ENCODE measurements at places on chromosomes 7 and 10. TPM values are rescaled to one million over a fixed set of nuclear protein-coding genes. Genes with fewer than 3 reads are reported as not detected.

GRCh38 chr10:13862546-13863233, 275.9 kb downstream of the PRPF18 start:
- H3K4me1 ChIP-seq, result peaks cover 18% of the 10 kb centered on the region
- no peaks in the 10 kb centered on the region for H3K27me3 ChIP-seq
- no peaks in the 10 kb centered on the region for H3K36me3 ChIP-seq
- no peak overlapping the region for H3K27ac ChIP-seq
- DNase-seq, result no peak

DNA sequence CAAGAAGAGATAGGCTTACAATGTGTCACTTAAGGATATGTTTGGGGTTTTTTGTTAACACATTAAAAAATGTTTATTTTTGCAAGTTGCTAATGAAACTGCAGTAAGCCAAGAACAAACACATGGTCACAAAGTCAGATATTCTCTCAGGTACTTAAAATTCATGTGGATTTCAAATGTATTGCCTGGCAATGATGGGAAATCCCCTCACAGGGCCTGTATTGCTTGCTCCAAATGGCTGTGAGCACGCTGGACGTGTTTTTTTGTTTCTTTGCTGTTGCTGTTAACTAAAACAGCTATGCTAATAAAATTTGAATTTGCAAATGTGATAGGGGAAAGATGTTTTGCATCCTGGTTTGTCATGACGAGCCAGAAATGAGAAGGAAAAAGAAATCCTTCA, 3.8 kb upstream of the CELF2 start:
- H3K36me3 ChIP-seq, result no peaks in the 10 kb centered on the region
- no peak for DNase-seq
- no peaks in the 10 kb centered on the region for H3K27me3 ChIP-seq
- H3K27ac ChIP-seq, result no peak overlapping the region
- H3K4me3 ChIP-seq, result no peak overlapping the region

DNA sequence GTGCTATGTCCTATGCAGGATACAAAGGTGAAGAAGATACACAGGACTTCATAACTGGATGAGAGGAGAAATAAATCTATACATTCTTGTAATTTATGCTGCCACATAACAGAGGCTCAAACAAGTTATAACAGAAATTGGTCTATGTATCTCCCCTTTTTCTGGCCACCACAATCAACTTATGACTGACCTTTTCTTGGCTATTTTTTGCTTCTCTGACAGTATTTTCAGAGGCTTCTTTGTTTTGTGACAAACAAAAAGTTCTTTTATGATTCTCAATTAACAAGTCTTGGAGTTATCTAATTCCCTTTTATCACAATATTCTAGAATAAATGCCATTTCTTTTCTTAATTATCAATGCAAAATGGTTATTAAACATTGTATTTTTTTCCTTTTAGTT, 953.0 kb upstream of the ZWINT start:
- H3K4me1 ChIP-seq, result no peaks in the 10 kb centered on the region
- no peak for DNase-seq

CD36 gene
- 0.32 TPM for total RNA-seq

GRCh38 chr10:130079614-130080460, 30.8 kb downstream of the C10orf143 start:
- no peak for DNase-seq
- no peak overlapping the region for H3K4me3 ChIP-seq
- no peak overlapping the region for H3K27ac ChIP-seq
- no peaks in the 10 kb centered on the region for H3K36me3 ChIP-seq

DNA sequence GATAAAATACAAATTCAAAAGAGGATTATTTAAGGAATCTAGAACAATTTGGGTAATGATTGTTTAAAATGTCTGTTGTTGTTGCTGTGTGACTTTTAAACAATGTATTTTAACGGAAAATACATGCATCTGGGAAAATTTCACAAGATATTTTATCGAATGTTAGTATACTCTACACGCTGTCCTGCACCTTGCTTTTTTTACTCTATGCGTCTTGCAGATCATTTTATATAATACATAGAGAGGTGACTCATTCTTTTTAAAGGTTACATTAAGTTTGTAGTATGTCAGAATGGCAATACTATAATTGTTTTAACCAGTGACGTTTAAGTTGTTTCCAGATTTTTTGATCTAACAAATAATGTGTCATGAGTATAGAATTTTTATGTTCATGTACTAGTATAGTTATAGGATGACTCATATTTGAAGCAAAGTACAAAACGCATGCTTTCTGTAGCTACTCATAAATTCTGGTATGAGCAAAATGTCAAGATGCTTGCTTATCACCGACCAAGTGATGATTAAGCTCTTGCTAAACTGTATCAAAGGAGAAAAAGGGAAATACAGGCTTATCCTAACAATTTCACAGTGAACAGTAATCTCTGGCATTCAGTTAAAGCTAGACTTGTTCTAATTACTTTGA, 4.9 kb downstream of the DKK1 start:
- H3K27me3 ChIP-seq, result no peaks in the 10 kb centered on the region
- H3K4me3 ChIP-seq, result no peak overlapping the region
- peak overlapping the region; percentile 96 for H3K27ac ChIP-seq
- no peaks in the 10 kb centered on the region for H3K36me3 ChIP-seq

DNA sequence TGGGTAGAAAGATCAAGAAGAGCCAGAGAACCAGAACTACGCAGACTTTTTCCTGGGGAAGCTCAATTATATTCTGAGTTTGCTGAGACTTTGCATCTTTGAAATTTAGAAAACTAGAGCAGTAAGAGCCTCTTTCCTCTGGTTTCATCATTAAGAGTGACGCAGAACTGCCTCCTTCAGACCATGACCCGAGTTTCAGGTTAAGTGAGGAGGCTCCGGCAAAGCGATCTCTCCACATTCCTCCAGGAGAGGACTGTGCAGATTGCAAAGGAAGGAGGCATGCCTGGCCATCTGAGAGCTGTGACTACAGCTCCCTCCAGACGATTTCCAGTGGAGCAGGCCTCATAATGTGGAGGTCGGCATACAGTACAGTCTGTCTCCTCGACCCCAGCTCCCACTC, 115.8 kb upstream of the LANCL2 start:
- no peaks in the 10 kb centered on the region for H3K36me3 ChIP-seq
- no peak overlapping the region for H3K4me3 ChIP-seq
- peaks cover 39% of the 10 kb centered on the region for H3K4me1 ChIP-seq

- no peak for DNase-seq
- H3K27ac ChIP-seq, result no peak overlapping the region
- peak overlapping the region; percentile 69 for H3K4me3 ChIP-seq
- H3K27me3 ChIP-seq, result no peaks in the 10 kb centered on the region
- no peaks in the 10 kb centered on the region for H3K36me3 ChIP-seq
Measured at GRCh38 chr10:119207713-119208552, 562 bp downstream of the GRK5 start.

GRCh38 chr7:159112136-159113011, 32.3 kb downstream of the VIPR2 start:
- peaks cover 43% of the 10 kb centered on the region for H3K27me3 ChIP-seq
- H3K4me3 ChIP-seq, result no peak overlapping the region
- no peak for DNase-seq
- no peaks in the 10 kb centered on the region for H3K4me1 ChIP-seq
- H3K27ac ChIP-seq, result no peak overlapping the region

DNA sequence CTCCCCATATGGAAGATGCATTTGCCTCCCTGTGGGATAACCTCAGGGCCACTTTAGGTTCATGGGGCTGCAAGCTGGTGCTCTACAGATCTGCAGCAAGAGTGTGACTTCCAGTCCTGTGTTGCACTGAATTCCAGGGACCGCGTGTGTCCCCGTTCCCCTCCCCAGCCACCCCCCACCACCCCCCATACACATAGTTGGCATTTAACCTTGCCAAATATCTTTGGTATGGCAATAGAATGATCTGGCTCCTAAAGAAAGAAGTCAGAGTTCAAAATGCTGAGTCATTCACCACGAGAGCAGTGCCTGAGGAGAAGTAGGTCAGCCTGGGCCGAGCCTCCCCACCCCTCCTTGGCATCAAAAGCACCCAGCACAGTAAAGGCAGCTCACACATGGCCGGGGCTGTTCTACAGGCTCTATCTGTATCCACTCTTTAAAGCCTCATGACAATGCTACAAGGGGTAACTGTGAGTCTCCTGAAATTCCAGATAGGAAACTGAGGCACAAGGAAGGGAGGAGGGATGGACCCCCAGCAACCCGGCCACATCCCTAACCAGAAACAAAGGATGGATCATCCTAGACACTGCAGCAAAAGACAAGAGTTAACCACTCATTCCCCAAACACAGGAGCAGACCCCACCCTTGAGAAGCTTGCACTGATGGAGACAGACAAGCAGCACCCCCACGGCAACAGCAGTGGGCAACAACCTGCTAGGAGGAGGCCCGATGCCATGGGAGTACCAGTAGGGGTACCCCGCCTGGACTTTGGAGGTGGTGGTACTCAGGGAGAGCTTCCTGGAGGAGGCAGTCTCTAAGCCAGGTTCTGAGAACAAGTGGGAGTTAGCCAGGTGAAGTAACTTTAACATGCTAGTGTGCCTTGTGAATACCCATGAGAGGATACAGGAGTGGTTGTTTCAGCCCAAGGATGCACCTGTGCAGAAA, 70.3 kb upstream of the NANOS1 start:
- H3K4me3 ChIP-seq, result no peak overlapping the region
- H3K27ac ChIP-seq, result no peak overlapping the region

- no peak for DNase-seq
- H3K4me1 ChIP-seq, result no peaks in the 10 kb centered on the region
- no peaks in the 10 kb centered on the region for H3K36me3 ChIP-seq
- H3K27me3 ChIP-seq, result peaks cover 7% of the 10 kb centered on the region
- no peak overlapping the region for H3K27ac ChIP-seq
Measured at GRCh38 chr10:97053276-97053675, 132.5 kb downstream of the SLIT1 start.

DNA sequence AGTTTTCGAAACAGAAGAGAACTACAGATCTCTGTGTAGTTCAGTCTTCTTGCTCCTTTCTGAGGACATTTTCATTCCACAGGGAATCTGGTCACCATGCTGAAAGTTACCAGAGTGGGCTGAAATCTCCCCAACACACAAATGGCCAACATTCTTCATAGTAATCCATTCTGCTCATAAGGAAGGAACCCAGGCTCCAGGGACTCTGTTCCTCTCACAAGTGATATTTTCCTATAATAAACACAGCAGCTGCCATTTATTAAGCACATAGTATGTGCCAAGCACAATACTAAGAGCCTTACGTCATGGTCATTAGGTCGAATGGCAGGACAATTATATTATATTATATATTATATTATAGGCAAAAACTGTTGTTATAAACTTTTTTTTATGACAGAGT, 109.8 kb downstream of the RAB11FIP2 start:
- H3K36me3 ChIP-seq, result no peaks in the 10 kb centered on the region
- no peak overlapping the region for H3K4me3 ChIP-seq
- no peaks in the 10 kb centered on the region for H3K4me1 ChIP-seq
- H3K27ac ChIP-seq, result no peak overlapping the region
- DNase-seq, result no peak

CPVL gene
- 10.3 TPM for total RNA-seq

DNA sequence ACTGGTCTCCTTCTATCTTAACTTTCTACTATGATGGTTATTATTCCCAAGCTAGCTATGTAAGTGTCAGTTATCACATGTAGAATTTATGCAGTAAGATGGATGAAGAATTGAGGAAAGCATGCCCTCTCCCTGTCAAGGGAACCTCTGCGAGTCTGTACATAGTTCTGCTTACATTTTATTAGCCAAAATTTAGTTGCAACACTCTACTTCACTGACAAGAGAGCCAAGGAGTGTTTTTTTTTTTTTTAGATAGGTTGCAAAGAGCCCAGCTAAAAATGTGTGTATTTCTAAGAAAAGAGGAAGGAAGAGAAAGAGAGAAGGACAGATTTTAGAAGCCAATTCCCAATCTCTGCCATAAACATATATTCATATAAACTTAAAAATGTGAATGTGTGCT, 357.7 kb upstream of the LRRN3 start:
- no peak overlapping the region for H3K27ac ChIP-seq
- no peaks in the 10 kb centered on the region for H3K4me1 ChIP-seq
- DNase-seq, result no peak
- no peaks in the 10 kb centered on the region for H3K27me3 ChIP-seq

- H3K27me3 ChIP-seq, result no peaks in the 10 kb centered on the region
- no peaks in the 10 kb centered on the region for H3K36me3 ChIP-seq
- H3K27ac ChIP-seq, result no peak overlapping the region
- H3K4me1 ChIP-seq, result no peaks in the 10 kb centered on the region
Measured at GRCh38 chr7:11127114-11127785, 153.6 kb downstream of the PHF14 start.

GRCh38 chr10:28544058-28544457, 11.1 kb downstream of the WAC start:
- no peaks in the 10 kb centered on the region for H3K27me3 ChIP-seq
- no peak overlapping the region for H3K4me3 ChIP-seq
- H3K36me3 ChIP-seq, result peaks cover 68% of the 10 kb centered on the region
- no peak for DNase-seq
- no peaks in the 10 kb centered on the region for H3K4me1 ChIP-seq

DNA sequence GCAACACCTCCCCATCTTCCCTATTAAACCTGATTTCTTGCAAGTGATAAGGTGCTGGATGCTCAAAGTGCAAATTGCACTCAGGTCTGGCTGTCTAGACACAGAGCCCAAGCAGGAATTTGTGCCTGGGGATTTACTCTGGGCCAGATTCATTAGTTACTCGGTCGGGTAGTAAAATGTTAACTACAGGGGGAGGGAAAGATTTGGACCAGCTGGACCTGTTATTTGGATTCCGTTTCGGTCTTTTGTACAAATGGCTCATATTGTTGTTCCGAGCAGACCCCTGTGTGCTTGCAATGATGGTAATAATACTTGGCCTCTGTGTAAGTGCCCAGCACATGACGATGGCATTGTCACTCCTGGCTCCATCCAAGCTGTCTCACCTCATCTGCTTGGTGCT, 609.6 kb downstream of the KCNMA1 start:
- H3K27ac ChIP-seq, result no peak overlapping the region
- H3K36me3 ChIP-seq, result no peaks in the 10 kb centered on the region
- H3K27me3 ChIP-seq, result peaks cover 62% of the 10 kb centered on the region
- DNase-seq, result no peak
- no peak overlapping the region for H3K4me3 ChIP-seq
- H3K4me1 ChIP-seq, result no peaks in the 10 kb centered on the region

CCDC172 gene
- not detected for total RNA-seq

NPFFR1 gene
- 0.02 TPM for total RNA-seq

DNA sequence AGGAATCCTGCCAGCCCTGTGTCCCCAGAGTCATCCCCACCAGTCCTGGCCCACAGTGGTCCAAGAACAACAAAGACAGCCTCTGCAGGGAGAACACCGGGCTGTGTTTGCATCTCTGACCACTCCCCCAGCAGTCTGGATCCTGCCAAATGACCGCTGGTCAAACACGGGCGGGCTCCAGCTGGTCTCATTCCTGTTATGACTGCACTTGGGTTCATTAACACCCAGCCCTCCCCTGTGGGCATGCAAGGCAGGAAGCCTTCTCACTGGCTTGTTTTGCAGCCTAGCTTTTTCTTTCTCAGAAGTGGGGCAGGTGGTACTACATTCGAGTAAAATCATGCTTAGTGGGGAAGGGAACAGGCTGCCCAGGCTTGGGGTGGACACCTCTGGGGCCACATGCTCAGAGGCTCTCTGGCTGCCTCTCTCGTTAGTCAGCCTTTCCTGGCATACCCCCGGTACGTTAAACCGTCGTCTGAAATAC, 190.0 kb downstream of the PLXNA4 start:
- no peaks in the 10 kb centered on the region for H3K36me3 ChIP-seq
- H3K4me1 ChIP-seq, result no peaks in the 10 kb centered on the region
- H3K27me3 ChIP-seq, result peaks cover 68% of the 10 kb centered on the region
- H3K4me3 ChIP-seq, result no peak overlapping the region
- H3K27ac ChIP-seq, result no peak overlapping the region

GRCh38 chr7:137609500-137609899, 237.3 kb downstream of the DGKI start:
- DNase-seq, result no peak
- no peaks in the 10 kb centered on the region for H3K4me1 ChIP-seq
- H3K27me3 ChIP-seq, result peaks cover 41% of the 10 kb centered on the region
